NB4 (cell line): ENCODE measurements at places on chromosomes 6 and 20.

DNA sequence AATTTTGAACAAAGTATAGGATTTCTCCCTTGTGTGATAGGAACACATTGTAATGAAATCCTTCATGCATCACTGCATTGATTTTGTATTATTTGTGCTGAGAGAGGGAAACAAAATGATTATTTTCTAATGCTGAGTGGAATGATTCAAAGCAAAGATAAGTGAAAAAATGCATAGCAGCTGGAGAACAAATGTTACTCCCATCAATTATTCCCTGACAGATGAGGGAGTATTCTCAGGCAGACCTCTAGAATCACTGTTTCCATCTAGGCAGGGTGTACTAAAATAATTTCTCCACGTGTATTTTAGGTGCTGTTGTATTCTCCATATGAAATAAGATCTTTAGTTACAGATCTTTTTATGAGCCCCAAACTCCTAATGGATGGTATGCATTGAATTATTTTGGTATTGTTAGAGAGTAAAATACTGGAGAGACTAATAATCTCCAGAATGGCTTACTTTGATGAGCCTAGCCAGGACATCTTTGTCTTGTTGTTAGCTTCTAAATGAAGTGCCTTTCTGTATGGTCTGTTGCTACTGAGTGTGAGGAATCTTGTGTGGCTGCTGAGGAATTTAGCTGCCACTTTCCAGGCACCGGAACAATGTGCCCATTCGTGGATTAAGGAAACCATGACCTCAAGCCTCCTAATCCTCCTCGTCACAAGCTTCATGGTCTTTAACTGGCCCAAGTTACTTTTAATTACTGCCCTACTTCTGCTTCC lies 39.6 kb downstream of the RNF217 start:
- no peak for DNase-seq

DNA sequence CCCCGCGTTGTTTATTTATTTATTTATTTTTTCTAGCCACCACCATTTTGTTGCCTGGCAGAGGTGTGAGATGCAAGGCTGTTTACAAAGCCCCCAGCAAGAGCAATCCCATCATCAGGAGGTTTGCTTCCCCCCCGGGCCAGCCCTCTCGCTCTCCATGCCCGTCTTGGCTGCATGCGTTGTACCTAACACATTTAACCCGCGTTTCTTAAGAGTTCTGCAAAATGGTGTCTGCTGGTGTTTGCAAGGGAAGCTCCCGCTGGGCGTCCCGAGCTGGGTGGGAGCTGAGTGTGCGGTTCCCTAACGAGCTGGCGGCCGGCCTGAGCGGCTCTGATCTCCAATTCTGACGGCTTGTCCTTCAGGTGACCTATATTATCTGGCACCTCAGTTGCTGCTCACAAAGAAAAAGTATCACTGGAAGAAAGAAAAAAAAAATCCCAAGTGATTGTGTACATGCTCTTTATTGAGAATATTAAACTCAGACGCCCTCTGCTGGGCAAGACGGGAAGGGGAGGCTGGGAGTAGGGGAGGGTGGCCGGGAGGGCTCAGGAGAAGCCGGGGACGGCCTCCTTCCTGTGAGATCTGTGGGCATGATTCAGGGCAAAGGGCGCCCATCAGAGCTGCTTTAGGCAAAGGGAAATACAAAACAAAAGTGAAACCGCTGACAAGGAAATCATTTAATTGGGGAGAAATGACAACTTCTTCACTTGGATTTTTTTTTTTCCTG lies 154.8 kb downstream of the BCAS1 start:
- DNase-seq: peak; percentile 97

DNA sequence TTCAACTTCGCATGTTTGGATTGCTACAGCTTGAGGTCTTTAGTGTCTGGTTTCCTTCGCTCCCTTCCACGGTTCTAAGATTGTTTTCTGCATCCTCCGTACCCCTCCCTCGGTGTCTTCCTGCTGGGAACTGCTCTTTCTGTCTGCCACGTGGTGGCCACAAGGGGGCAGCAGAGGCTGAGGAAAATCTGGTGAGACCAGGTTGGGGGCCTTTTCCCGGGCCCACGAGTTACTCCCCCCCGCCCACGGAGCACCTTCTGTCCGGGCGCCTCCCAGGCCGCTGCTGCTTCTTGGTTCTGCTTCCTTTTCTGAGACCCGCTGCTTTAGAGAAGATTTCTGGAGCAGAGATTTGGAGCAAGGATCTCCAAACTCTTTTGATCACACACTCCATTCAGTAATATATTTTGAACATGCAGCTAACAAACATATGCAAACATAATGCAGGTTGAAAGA lies 21.1 kb upstream of the NOTCH4 start:
- peak; percentile 75 for DNase-seq

GRCh38 chr6:14635195-14635594 lies 517.6 kb downstream of the CD83 start:
- no peak for DNase-seq

GRCh38 chr6:61586934-61587537 lies 699.0 kb downstream of the KHDRBS2 start:
- DNase-seq: no peak

DNA sequence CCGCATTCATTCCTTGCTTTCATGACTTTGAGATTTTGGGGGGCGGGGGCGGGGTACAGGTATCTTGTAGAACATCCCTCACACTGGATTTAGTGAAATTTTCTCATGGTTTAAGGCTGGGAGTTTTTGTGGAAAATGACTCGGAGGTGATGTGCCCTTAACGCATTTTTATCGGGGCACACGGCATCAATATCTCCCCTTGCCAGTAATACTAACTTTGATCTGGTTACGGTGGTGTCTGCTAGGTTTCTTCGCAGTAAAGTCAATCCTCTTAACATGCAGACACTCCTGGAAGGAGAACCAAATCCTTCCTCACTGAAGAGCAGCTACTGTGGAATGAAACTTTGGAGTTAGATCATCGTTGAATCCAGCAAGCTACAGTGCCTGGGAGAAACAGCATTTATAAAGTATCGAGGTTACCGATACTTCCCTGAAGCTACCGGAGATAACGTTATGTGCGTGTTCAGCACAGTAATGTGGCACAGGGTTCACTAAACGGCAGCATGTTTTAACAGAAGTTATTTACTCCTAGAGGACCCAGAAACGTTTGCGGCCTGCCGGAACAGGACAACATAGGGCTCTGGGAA lies 1.2 kb upstream of the DYNLRB1 start:
- DNase-seq: no peak

DNA sequence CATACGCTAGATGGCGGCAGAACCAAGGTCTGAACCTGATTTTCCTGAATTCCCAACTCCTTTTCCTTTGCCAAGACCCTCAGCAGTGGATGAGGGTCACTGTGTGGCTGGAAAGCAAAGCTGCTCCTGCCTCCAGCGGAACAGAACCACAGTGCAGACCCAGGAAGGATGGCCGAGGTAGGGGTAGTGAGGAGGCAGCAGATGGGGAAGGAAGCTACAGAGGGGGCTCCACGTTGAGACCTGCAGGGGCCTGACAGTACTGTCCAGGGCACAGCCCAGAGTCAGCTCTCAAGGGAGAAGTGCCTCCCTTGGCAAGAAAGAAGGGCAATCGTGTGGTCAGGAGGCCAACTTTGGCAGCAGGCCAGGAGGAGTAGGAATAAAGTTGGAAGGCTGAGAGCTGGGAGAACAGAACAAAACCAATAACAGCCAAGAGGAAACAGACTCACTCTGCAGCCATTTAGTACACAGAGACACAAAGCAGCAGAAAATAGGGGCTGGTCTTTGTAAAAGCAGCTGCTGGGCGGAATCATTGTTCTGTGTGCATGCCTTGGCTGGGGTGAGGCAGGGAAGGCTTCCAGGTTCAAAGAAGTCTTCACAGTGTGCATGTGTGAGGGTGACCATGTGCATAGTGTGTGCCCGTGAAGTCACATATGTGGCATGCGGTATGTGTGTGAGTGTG lies 3.1 kb downstream of the GABRR2 start:
- peak; percentile 24 for DNase-seq
